AG04450 (cell line): ENCODE measurements at places on chromosomes 6 and 20.
A peak's percentile ranks its signal among the peaks of the same experiment; 100 is the strongest.

GRCh38 chr20:38893565-38894090 is 32.6 kb upstream of the FAM83D start:
- no peak for DNase-seq

- DNase-seq, result peak; percentile 55
Observed at GRCh38 chr6:16277101-16277981, 39.0 kb downstream of the GMPR start.

GRCh38 chr20:36281785-36282380 is 24.3 kb upstream of the DLGAP4 start:
- no peak for DNase-seq

- DNase-seq, result no peak
Observed at GRCh38 chr6:124742971-124743370, 219.3 kb upstream of the RNF217 start.

DNA sequence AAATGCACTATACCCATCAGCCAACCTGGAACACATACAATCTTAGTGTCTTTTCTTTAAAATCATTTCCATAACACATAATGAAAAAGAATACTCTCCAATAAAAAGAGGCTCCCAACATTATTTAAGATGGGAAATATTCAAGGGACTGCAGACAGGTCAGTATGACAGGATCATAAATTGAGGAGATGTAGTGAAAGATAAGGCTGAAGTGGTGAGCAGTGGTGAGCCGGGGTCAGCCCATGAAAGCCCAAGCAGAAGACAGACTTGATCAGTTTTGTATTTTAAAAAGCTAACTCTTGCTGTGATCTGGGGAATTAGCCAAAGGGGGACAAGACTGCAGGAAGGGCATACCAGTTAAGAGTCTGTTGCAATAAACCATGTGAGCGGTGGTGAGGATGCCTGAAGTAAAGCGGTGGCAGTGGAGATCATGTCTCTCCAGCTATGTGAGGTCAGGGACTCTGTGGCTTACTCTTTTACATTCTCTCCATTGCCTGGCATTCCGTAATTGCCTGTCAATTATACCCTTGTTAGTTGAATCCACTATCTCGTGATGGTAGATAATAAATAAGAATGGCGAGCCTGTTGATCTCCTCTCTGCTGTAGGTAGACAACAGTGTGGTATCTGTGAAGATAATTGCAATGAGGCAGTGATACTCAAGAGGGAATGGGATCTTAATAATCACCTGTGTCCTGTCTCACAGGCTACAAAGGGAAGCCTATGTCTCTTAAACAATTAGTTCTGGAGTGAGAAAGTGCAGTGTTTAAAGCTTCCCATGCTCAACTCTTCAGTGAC is 97.4 kb downstream of the FILIP1 start:
- DNase-seq, result no peak

GRCh38 chr6:107717781-107718180 is 106.3 kb downstream of the SCML4 start:
- no peak for DNase-seq

DNA sequence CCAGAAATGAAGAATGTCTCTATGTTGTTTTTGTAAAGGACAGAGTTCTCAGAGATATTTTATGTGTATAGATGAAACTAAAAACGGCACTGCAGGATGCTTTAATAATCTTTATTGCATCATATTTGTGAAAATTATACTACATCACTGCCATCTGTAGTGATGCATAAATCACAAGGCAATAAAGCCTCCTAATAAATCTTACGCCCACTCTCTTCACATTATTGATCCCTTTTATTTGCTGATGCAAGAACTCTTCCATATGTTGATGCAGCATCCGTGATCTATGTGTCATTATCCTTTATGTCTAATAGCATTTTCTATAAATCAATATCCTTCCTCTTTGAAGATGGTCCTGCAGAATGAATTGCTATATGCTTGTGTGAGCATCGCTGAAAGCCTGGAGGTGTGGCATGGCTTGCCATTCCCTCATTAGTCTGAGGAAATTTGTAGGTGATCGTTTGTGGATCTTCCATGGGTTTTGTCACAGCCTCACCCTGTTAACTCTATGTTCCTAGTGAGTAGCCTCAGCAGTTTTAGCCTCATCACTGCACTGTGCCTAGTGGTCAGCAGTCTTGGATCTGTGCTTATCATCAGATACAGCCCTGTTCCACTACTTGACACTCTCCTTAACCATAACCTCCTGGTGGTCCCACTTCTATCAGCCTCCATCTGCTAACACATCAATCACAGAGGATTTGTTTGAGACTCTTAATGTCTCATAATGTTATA is 983.5 kb downstream of the EYS start:
- no peak for DNase-seq
